ENCODE measurements at places on chromosomes 4 and X.
A peak's percentile ranks its signal among the peaks of the same experiment; 100 is the strongest.

DNA sequence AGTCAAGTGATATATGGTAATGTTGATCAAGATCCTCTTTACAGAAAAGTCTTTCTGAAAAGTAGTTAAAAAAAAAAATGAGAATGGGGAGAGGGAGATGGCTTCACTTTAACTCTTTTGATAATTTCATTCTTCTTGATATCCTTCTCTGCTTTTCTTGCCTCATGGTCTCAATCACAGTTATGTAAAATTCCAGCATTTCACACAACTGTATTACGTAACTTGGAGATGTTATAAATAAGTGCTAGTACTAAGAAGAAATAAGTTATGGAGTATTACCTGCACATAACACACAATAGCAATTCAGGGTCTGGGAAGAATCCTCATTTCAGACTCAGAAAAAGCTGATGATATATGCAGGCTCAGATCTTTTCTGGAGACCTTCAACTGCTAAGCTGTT is 22.0 kb downstream of the RUFY3 start:
- no peak for DNase-seq

DNA sequence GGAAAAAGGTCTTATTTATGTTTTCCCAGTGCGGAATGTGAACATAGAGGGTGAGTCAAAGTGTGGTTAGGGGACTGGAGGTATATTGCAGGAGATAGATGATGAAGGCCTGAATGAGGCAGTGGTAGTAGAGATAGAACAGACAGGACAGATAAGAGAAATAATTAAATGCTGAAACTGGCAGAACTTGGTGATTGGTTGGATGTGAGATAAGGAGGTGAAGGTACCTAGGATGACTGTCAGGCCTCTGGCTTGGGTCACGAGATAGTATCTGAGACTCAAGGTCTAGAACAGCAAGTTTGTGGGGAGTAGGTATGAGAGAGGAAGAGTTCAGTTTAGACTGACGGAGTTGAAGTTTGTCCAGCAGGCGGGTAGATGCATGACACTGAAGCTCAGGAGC is 3.5 kb downstream of the MND1 start:
- no peak for DNase-seq

DNA sequence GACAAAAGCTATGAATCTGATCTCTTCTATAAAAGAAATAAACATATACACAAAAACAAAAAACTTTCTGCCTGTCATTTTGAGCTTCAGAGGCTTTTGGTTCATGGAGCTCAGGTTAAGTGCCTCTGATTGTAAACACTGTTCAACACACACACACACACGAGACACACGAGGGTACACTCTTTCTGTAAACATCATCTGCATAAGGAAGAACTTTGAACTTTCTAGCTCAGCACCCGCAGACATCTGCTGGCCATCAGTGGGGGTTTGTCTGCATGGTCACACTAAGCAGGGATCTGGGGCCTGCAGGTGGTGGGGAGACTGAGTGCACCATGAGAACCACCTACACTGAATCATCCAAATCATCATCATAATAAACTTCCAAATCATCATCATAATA is 54.9 kb downstream of the STX18 start:
- DNase-seq = no peak

- no peak for DNase-seq
These were observed 570.3 kb downstream of the ADGRL3 start for GRCh38 chr4:61770456-61770855.

GRCh38 chrX:151488677-151489076 is 74.8 kb upstream of the PASD1 start:
- peak; percentile 33 for DNase-seq

DNA sequence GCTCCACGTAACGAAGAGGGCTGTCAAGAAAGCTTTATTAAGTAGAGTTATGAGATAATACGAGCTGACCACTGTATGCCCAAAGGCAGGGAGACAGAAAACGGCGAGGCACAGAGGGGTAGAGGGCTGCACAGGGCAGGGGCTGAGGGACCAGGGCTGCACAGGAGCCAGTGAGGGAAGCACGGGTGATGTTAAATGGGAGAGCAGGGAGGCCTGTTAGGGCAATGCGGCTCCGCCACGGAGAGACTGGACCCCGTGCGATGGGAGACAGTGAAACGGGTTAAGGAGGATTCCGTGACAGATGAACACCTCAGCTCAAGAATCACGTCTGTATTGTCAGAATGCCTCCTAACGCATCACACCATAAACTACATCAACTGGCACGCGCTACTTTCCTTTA is 25.1 kb downstream of the FAT1 start:
- no peak for DNase-seq

GRCh38 chrX:133085785-133086184 is 11.1 kb downstream of the USP26 start:
- no peak for DNase-seq

DNA sequence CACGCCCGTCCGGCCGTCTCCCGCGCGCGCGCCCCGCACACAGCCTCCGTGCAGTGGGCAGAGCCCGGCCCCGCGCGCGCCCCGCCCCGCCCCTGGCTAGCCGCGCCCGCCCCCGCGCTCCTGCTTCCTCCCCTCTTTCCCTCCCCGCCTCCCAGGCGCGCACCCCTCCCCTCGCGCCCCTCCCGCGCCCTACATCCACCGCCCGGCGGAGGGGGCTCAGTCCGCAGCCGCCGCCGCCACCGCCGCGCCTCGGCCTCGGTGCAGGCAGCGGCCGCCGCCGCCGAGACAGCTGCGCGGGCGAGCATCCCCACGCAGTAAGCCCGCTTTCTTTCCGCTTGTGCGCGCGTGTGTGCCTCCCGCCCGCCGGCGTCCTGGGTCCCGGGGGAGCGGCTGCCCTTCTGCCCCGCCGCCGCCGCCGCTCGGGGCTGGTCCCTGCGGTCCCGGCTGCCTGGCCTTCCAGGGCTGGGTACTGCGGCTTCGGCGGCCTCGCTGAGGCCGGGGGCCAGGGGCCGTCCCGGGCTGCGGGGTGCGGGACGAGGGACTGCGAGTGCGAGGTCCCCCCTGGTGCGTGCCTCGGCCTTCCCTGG is at the start of gene FHL1:
FHL1 (plus strand) TSS at position 219 of the 587 bp plus-strand sequence.
- peak; percentile 79 for DNase-seq

DNA sequence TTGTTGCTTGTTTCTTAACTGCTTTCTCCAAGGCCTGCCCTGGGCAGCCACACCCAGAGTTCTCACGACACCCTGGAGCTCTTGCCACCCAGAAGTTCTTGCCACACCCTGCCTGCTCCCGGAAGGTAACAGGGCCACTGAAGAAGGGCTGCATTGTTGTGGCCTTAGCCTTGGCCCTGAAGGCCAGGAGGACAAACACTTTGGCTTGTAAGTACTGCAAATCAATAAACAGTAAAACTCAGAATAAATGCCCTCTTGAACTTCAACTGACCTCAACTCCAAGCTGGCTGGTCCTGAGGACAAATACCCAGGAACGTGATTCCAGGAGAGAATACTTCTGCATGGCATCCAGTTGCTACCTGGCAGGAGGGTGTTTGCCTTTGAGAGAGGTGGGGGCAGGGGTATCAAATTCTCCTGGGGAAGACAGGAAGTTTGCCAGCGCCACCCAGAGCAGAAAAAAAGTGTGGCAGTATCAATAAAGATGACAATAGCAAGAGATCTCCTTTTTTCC is 54.1 kb downstream of the TLR10 start:
- no peak for DNase-seq

DNA sequence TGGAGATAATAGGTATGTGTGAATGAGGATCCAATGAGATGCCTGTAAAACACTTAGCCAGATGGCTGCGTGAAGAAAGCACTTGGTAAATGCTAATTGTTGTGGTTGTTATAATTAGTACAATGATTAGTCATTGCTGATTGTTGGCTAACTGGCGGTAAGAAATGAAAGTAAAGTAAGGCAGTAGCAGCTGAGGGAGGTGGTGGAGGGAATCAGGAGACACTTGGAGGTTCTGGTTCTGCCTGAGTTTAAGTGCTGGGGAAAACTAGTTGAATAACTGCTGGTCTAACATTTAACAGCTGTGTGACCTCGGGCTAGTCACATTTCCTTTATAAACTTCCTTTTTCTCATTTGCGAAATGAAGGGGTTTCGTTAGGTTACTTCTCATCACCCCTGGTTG is 30.9 kb downstream of the CD38 start:
- no peak for DNase-seq

GRCh38 chrX:53294024-53294648 is 12.8 kb upstream of the IQSEC2 start:
- DNase-seq = no peak

GRCh38 chrX:53075011-53075410 is 7.2 kb upstream of the TSPYL2 start:
- no peak for DNase-seq

GRCh38 chr4:169229571-169230028 is 41.2 kb downstream of the SH3RF1 start:
- DNase-seq = no peak

DNA sequence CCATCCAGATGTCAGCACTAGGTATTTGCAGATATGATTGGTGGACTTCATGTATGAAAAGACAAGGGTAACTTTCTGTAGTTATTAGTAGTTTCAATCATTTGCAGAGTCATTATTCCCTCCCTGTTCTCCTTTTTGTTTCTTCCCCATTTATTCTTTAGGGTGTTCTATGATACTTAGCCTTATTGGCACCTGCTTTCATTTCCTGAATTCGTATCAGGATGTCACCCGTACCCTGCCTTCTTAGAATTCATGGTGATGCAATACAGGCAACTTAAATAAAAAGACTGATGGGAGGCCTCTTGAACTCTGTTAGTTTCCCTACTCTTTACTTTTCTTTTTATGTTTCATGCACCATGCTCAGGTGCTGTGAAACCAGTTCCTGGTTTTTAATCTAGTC is 24.2 kb downstream of the MAGED1 start:
- no peak for DNase-seq

- DNase-seq = no peak
These were observed 75.1 kb upstream of the CXorf66 start for GRCh38 chrX:140040386-140040785.

- peak; percentile 13 for DNase-seq
These were observed 112.8 kb upstream of the DMD start for GRCh38 chrX:33324099-33324498.

- DNase-seq = no peak
These were observed 136.0 kb downstream of the UGT8 start for GRCh38 chr4:114734594-114734993.

GRCh38 chr4:6992728-6993677 is 50.2 kb upstream of the TADA2B start:
- no peak for DNase-seq

- DNase-seq = no peak
These were observed 33.1 kb downstream of the IL15 start for GRCh38 chr4:141669501-141669900.

- DNase-seq = no peak
These were observed 1552.6 kb upstream of the ADGRL3 start for GRCh38 chr4:59647500-59647899.

DNA sequence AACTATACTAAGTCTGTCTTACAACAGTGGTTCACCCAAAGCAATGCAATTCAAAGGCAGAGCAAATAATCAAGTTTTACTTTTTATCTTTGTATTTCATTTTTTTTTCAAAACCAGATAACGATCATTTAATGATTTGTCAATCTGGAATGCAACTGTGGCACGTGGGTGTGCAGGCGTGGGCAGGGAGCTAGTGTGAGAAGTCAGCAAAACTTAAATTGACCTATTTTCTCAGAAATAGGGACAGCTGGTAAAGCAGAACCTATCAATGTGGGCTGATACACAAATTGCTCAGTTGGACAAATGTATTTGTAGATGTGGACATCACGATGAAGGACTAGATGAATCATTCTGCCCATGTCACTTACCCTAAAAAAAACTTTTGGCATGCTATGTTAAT is 105.6 kb downstream of the CBLL2 start:
- DNase-seq = no peak

DNA sequence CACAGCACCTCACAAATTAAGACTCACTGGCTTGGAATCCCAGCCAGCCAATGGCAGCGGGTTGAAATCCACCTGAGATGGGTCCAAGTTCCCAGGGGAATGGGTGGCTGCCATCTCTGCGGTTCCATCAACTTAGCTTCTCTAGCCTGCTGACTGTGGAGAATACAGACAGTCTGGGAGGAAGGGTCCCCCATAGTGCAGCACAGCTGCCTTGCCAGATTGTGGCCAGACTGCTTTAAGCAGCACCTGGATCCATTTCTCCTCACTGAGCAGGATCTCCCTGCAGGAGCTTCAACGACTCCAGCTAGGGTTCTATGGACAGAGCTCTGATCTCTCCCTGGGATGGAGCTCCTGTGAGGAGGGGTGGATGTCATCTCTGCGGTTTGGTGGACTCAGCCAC is 51.8 kb downstream of the DCK start:
- DNase-seq = no peak

GRCh38 chr4:110586131-110586850 is 36.6 kb downstream of the PITX2 start:
- DNase-seq = peak; percentile 57

DNA sequence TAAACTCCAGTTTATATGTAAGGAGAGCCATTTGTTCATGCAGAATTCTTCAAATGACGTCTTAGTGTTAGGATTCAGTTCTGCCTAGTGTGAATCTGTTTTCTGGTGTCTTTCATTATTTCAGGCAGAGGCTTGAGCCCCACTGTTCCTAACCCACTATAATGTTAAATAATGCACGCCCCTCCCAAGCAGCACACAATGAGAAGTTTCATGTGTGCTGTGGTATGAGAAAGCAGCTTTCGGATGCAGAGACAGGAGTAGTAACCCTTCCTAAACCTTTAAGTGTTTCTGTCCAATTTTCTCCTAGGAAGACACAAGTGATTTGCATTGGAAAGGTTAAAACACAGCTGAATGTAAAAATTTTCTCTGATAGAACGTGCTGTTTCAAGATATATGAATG is 54.5 kb downstream of the TRIM2 start:
- DNase-seq = no peak

GRCh38 chrX:119954374-119954773 is 10.8 kb upstream of the NKAP start:
- no peak for DNase-seq

- DNase-seq = no peak
These were observed 45.4 kb downstream of the MAMLD1 start for GRCh38 chrX:150408561-150408960.

GRCh38 chr4:39025552-39026085 is 6.6 kb downstream of the TMEM156 start:
- no peak for DNase-seq

GRCh38 chr4:5198656-5199541 is 147.6 kb downstream of the STK32B start:
- no peak for DNase-seq

GRCh38 chr4:112167794-112168193 is 22.5 kb downstream of the FAM241A start:
- no peak for DNase-seq

DNA sequence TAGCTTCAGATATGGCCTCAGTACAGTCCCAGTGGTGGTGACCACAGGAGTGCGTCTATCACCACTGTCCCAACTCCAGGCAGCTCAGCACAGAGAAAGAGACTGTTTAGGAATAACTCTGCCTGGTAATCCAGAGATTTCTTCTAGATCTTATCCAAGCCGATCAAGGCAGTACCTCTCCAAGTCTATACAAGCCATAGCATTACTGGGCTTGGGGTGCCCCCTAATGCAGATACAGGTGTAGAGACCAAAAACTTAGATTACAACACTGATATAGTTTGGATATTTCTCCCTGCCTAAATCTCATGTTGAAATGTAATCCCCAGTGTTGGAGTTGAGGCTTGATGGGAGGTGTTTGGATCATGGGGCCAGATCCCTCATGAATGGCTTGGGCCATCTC is 100.9 kb downstream of the PTCHD1 start:
- DNase-seq = no peak

- no peak for DNase-seq
These were observed 97.9 kb upstream of the EOLA2 start for GRCh38 chrX:150036181-150036580.

All from HEK293T (cell line).